Stimulated activated naive B cell treated with anti-CD40 and anti-IgM and Interleukin-4, amounts not matched to agents 10 μg/mL and 1 μg/mL and 100 μg/mL, for 72 hours (primary cell): ENCODE measurements at places on chromosomes 5 and 9.

DNA sequence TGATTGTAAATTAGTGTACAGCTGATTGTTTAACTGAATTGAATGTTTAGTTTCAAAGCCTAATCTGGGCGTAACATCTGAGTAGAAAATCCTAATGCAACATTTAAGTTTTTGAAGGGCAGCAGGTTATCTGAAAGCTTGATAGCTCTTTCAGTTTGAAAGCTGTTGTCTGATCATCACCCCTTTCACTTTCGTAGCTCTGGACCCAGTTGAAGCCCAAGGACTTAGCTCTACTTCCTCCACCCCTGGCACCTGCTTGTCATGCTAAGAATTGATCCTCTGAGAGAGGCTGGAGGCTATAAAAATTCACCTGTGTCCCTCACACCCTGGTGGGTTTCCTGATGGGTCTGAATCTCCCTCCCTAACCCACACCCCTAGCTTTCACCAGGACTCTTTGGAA is 86.0 kb downstream of the ZFAND5 start:
- DNase-seq = no peak
- no peak overlapping the region for H3K27ac ChIP-seq
- H3K4me3 ChIP-seq = no peak overlapping the region
- no peaks in the 10 kb centered on the region for H3K4me1 ChIP-seq
- H3K36me3 ChIP-seq = no peaks in the 10 kb centered on the region
- no peaks in the 10 kb centered on the region for H3K27me3 ChIP-seq

DNA sequence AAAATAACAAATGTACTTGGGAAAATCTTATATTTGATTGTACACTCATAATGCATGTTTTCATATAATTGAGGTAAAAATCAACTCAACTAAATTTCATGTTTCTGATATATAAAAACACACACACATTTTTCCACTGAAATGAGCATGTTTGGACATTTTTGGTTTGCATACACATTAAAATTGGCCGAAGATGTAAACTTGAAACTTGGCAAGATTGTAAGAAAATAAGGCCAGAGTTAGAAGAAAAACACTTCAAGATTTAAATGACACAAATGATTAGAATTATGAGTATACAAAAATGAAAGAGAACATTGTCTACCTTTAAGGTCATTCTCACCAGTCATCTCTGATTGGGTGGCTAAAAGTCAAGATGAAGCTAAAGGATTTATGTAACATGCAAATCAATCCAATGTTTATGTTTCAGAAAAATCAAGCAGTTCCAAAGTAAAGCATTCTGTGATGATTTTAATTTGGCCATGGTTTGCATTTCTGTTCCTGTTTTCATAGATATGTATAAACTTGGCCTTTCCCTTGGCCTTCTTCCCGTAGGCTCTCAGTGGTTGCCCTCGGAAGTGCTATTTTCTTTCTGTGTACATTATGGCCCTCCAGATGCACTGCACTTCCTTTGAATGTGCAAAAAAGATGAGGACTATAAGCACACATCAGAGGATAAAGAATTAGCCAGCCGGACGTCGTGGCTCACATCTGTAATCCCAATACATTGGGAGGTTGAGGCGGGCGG is 1105.4 kb upstream of the DMAC1 start:
- H3K4me1 ChIP-seq = no peaks in the 10 kb centered on the region
- H3K27ac ChIP-seq = no peak overlapping the region

- DNase-seq = no peak
- H3K27me3 ChIP-seq = peaks cover 33% of the 10 kb centered on the region
- no peaks in the 10 kb centered on the region for H3K36me3 ChIP-seq
- H3K4me1 ChIP-seq = peaks cover 6% of the 10 kb centered on the region
- no peak overlapping the region for H3K4me3 ChIP-seq
- no peak overlapping the region for H3K27ac ChIP-seq
Observed at GRCh38 chr5:14040542-14040941, 96.1 kb upstream of the DNAH5 start.

- no peak overlapping the region for H3K27ac ChIP-seq
- peaks cover 31% of the 10 kb centered on the region for H3K27me3 ChIP-seq
- H3K36me3 ChIP-seq = no peaks in the 10 kb centered on the region
- no peaks in the 10 kb centered on the region for H3K4me1 ChIP-seq
Observed at GRCh38 chr9:113737517-113738271, 138.4 kb upstream of the ZNF618 start.

DNA sequence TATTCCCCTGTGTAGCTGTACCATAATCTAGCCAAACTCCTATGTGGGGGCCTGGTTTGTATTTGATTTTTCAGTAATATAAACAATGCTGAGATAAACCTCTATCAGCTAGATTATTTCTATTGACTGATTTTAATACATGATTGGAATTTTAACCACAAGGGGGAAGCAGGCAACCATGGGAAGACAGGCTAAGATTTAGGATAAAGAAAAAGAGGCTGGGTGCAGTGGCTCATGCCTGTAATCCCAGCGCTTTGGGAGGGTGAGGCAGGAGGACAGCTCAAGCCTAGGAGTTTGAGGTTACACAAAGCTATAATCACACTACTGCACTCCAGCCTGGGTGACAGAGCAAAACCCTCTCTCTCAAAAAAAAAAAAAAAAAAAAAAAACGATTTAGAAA is 18.1 kb upstream of the GPX3 start:
- H3K36me3 ChIP-seq = peaks cover 6% of the 10 kb centered on the region
- H3K4me1 ChIP-seq = no peaks in the 10 kb centered on the region
- H3K4me3 ChIP-seq = no peak overlapping the region
- no peak overlapping the region for H3K27ac ChIP-seq

DNA sequence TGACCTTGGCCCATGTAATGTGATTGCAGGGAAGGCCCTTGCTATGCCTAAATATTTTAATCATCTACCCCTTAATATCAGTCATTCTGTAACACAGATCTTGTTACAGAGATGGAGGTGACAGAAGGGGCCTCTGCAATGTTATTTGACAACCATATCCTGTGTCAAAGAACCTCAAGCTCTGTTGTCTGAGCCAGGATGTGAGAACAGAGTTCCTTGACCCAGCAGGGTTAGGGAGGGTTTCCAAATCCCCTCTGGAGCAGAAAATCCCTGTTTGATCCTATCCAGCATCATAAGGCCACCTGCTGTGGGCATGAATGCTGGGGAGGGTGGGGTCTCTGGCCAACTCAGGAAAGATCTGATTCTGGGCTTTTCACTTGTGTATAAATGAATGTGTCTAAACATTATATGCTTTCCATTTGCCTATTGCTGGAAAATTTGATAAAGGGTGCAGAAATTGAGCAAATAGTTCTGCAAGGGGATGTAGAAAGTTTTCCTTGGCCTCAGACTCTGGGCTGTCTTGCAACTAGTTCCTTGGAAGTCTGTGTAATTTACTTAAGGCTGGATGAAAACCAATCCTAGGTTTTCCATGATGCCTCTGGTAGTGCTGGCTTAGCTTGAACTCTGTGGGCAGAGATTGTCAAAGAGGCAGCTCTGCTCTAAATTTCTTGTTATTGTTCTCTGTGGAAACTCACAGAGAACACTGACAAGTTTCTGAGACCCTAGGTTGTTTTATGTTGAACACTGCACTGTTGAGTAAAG is 71.0 kb downstream of the PGM5 start:
- H3K4me3 ChIP-seq = no peak overlapping the region
- H3K36me3 ChIP-seq = no peaks in the 10 kb centered on the region
- H3K4me1 ChIP-seq = no peaks in the 10 kb centered on the region
- H3K27me3 ChIP-seq = peaks cover 16% of the 10 kb centered on the region
- no peak for DNase-seq

- no peak overlapping the region for H3K4me3 ChIP-seq
- H3K4me1 ChIP-seq = no peaks in the 10 kb centered on the region
- no peaks in the 10 kb centered on the region for H3K36me3 ChIP-seq
- peaks cover 18% of the 10 kb centered on the region for H3K27me3 ChIP-seq
Observed at GRCh38 chr9:90259311-90260246, 383.0 kb downstream of the DIRAS2 start.

- DNase-seq = no peak
- H3K36me3 ChIP-seq = no peaks in the 10 kb centered on the region
- H3K27me3 ChIP-seq = no peaks in the 10 kb centered on the region
- H3K27ac ChIP-seq = no peak overlapping the region
Observed at GRCh38 chr5:177421062-177421798, 5.2 kb upstream of the GRK6 start.

DNA sequence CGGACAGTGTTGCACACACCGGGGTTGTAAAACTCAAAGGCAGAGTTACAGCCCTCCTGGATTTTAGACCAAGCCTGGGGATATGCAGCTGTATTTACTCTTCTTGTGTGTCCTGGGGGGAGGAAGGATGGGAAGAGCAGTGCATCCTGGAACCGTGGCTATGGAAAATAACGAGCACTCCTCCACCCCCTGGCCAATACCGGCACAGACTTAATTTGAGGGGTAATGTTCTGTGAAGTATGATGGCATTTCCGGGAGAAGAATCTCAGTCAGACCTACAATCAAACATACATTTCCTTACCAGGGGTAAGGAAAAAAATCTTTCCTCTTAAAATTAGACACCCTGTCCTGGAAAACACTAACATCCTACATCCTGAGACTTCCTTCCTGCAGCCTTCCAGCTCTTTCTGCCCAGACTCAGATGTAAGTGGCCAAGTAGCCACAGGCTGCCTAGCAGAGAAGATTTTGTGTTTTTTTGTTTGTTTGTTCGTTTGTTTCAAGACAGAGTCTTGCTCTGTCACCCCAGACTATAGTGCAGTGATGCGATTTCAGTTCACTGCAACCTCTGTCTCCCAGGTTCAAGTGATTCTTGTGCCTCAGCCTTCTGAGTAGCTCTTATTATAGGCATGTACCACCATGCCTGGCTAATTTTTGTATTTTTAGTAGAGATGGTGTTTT is 11.0 kb upstream of the ERMP1 start:
- peaks cover 8% of the 10 kb centered on the region for H3K27me3 ChIP-seq
- H3K4me3 ChIP-seq = no peak overlapping the region
- peaks cover 23% of the 10 kb centered on the region for H3K4me1 ChIP-seq

DNA sequence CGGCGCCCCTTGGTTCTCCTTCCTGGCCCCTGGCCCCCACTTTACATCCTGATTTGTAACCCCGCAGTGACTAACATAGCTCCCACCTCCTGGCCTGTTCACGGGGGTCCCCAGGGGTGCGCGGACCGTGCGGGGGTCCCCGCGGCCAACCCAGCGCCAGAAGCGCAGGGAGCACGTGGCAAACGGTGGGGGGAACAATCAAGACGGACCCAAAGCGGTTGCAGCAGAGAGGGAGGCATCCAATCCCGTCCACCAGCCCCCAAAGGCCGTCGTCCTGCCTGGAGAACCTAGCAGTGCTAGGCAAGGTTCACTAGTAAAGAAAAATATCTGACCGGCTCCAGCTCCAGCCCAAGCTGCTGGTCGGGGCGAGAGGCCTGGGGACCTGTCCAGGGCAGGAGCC is 201.5 kb downstream of the AUH start:
- H3K36me3 ChIP-seq = peaks cover 20% of the 10 kb centered on the region
- H3K27ac ChIP-seq = no peak overlapping the region
- peaks cover 39% of the 10 kb centered on the region for H3K4me1 ChIP-seq
- DNase-seq = no peak
- H3K27me3 ChIP-seq = no peaks in the 10 kb centered on the region
- no peak overlapping the region for H3K4me3 ChIP-seq
